ENCODE measurements at places on chromosomes 2 and 18.

- H3K36me3 ChIP-seq, result 0 out of 2 replicates have a peak, but pooled peaks cover 7% of the 10 kb centered on the region
- no peak overlapping the region for H3K27ac ChIP-seq
- H3K4me1 ChIP-seq, result no peaks in the 10 kb centered on the region
- no peak overlapping the region for H3K4me3 ChIP-seq
- no peak for DNase-seq
Measured at GRCh38 chr2:146457221-146457620, 1387.6 kb upstream of the ACVR2A start.

- no peak overlapping the region for H3K4me3 ChIP-seq
- H3K27me3 ChIP-seq, result no peaks in the 10 kb centered on the region
- no peaks in the 10 kb centered on the region for H3K4me1 ChIP-seq
- H3K36me3 ChIP-seq, result no peaks in the 10 kb centered on the region
- DNase-seq, result no peak
- H3K27ac ChIP-seq, result no peak overlapping the region
Measured at GRCh38 chr2:229596796-229597195, 117.6 kb downstream of the DNER start.

DNA sequence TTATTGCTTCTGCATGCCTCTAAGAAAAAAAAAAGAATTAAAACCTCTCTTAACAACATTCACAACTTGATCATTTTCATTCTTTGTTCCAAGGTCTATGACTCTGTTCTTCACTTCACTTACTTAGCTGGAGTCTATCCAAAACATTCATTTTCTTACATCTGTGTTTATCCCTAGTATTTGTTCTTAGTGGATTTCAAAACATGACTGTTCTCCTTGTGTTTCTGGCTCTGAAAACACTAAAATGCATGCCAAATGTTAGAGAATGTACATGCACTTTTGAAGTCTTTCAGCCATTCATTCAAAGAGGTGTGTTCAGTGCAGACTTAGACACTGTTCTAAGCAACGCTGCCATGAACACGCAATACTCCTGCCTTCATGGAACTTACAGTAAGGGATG is 138.8 kb downstream of the CNTNAP5 start:
- peaks cover 5% of the 10 kb centered on the region for H3K27me3 ChIP-seq
- no peak overlapping the region for H3K27ac ChIP-seq
- H3K36me3 ChIP-seq, result no peaks in the 10 kb centered on the region
- no peak for DNase-seq
- H3K4me1 ChIP-seq, result peaks cover 32% of the 10 kb centered on the region

GRCh38 chr2:12296915-12297314 is 419.8 kb upstream of the TRIB2 start:
- no peak for DNase-seq
- H3K27me3 ChIP-seq, result no peaks in the 10 kb centered on the region
- 0 out of 2 replicates have a peak, but pooled peaks cover 3% of the 10 kb centered on the region for H3K4me1 ChIP-seq
- H3K36me3 ChIP-seq, result no peaks in the 10 kb centered on the region

DNA sequence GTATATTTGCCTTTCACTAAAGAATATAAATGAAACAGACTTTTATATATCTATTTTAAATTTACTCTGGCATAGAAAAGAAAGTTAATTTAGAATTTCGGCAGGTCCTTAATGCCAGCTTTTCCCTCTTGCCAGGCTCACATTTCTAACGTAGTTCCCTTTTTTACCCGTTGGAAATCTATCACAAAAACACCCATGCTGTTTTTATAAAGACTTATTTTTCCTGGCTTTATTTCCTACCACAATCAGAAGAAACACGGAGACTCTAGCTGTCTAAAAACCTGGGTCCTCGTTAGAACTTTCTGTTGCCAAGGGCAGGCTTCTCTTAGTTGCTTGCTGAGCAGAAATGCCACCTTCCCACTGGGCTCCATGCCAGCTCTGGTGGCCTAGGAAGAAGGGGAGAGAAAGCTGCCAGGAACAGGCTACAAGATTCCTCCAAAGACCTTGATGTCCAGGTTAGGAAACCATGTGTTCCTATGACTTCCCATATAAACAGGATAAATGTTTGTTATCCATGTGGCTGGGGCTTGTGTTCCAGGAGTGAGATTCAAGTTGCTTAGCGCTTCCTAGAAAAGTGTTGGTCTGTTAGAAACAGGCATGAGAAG is 17.8 kb upstream of the TMEM18 start:
- H3K36me3 ChIP-seq, result 0 out of 2 replicates have a peak, but pooled peaks cover 3% of the 10 kb centered on the region
- no peak overlapping the region for H3K4me3 ChIP-seq
- no peaks in the 10 kb centered on the region for H3K4me1 ChIP-seq
- H3K27ac ChIP-seq, result no peak overlapping the region

GRCh38 chr2:11819235-11819729 is 72.8 kb downstream of the LPIN1 start:
- no peaks in the 10 kb centered on the region for H3K4me1 ChIP-seq
- H3K4me3 ChIP-seq, result no peak overlapping the region
- H3K27me3 ChIP-seq, result no peaks in the 10 kb centered on the region
- no peaks in the 10 kb centered on the region for H3K36me3 ChIP-seq
- H3K27ac ChIP-seq, result no peak overlapping the region

DNA sequence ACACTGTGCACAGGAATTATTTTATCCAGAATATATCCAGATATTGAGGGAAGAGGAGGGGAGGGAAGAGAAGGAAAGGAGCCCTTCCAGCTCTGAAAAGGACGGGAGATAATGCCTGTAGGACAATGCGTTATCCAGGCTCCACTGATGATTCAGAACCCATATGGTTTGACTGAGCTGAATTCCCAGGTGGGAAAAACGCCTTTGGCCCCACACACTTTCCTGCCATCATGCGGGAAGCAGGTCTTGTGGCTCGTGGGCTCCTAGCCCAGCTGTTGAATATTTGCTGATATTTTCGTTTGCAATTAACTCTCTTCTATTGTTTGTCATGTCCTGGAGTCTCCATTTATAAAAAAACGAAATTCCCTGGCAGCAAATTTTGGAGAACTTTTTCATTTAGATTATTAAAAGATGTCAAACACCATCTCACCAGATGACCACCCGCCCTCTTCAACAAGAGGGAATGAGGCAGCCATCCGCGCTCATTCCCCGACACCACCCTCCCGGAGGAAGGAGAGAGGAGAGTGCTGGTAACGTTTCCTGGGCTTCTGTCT is 8.9 kb downstream of the COL6A3 start:
- no peak overlapping the region for H3K4me3 ChIP-seq
- DNase-seq, result no peak
- H3K27ac ChIP-seq, result no peak overlapping the region
- no peaks in the 10 kb centered on the region for H3K36me3 ChIP-seq
- H3K27me3 ChIP-seq, result no peaks in the 10 kb centered on the region

GRCh38 chr2:71790226-71791060 is 337.1 kb downstream of the DYSF start:
- DNase-seq, result no peak
- H3K4me1 ChIP-seq, result no peaks in the 10 kb centered on the region

DNA sequence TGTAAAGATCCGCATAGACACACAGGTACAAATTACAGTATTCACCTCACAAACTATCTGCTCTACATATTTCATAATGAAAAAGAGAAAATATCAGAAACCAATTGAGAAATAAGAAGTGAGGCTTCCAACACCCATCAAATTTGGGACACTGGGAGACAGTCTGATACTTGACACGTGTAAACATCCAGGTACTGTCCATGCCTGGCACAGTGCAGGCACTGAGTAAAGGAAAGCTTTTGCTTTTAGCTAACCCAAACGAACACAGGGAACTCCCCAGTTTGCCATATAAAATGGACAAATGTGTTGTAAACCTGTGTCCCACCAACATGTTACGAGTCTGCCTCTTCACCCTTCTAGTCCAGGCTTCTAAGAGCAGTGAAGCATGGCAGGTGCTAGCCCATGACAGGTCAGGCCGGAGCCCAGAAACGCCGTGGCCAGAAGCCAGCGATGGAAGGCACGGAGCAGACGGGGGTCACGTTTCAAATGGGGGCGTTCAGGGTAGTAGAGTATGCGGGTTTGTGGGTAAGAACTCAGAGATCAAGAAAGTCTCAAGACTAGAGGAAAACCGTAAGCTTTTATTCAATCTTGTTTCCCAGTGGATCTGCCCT is 27.0 kb downstream of the CDH2 start:
- no peaks in the 10 kb centered on the region for H3K27me3 ChIP-seq
- no peaks in the 10 kb centered on the region for H3K36me3 ChIP-seq
- H3K4me1 ChIP-seq, result peaks cover 41% of the 10 kb centered on the region
- no peak overlapping the region for H3K4me3 ChIP-seq
- no peak for DNase-seq

- DNase-seq, result no peak
- peaks cover 84% of the 10 kb centered on the region for H3K4me1 ChIP-seq
- H3K4me3 ChIP-seq, result no peak overlapping the region
- H3K27ac ChIP-seq, result peak overlapping the region; percentile 7
- H3K27me3 ChIP-seq, result no peaks in the 10 kb centered on the region
Measured at GRCh38 chr2:200319548-200320337, 13.2 kb downstream of the SPATS2L start.

DNA sequence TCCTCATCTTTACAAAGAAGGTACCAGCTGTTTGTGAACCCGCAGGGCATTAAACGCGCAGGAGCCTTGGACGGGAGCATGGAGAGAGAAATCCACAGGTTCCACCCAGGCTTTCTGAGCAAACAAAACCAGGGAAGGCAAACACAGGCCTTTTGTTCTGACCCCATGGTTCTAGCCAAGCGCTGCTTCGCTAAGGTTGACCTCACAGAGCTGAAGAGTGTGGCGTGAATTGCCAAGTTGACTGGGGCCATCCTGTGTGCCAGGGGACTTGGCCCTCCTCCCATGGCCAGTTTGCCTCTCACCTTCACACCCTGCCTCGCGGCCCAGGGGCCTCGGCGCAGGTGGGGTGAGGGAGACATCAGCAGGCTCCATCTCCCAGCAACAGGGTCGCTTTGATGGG is 74.1 kb downstream of the VAPA start:
- no peaks in the 10 kb centered on the region for H3K4me1 ChIP-seq
- no peak overlapping the region for H3K27ac ChIP-seq
- H3K27me3 ChIP-seq, result no peaks in the 10 kb centered on the region
